ENCODE measurements at places on chromosomes 6 and 20.

GRCh38 chr6:2917065-2917464 lies 14.0 kb upstream of the SERPINB9 start:
- no peak for DNase-seq

DNA sequence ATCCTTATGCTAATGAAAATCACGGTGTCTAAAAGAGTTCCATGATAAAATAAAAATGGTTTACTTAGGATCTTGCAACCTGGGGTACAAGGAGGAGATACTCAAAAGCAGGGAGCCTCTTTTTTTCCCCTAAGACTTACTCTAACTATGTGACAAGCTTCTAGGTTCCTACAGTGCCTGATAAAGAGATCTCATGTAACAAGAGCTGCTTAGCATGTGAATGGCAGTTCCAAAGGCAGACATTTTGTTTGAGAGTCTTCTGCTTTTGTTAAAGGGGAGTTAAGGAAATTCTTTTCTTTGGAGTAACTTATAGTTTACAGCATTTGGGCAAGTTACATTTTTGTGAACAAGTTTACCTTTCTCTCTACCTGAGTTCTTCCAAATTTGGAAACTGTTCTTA lies 945.8 kb upstream of the ADGRB3 start:
- DNase-seq = no peak

DNA sequence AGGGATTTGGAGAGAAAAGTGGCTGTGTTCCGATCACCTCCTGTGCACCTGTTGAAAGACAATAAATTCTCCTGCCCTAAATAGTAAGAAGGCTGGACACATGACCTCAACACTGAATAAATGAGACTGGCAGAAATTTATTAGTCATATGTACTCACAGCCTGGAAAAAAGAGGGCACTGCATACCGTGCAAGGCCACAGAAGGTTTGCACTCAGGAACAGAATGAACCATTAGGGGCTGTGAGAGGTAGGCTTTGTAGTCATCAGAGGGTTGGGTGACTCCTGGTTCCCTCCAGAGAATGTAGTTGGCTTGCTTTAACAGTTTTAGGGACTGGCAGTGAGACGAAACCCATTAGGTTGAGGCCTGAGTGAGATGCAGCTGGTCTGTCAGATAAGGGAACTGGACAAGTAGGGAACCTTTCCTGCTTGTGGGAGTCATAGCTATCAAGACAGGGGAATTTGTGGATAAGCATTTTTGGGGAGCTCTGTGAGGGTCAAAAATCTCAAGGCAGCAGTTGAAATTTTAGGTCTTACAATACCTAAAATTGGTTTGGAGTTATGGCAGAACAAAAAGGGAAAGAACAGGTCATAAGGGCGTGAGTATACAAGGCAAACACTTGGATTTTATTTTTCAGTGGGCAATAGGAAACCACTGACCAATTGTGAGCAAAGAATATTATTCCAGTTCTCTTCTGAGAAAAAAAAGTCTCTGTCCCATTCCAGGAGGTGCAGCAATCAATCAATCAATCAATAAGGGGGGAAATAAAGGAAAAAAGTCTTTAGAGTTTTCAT lies 67.9 kb upstream of the BTN3A2 start:
- no peak for DNase-seq

GRCh38 chr20:1892119-1892385 lies 3.2 kb upstream of the SIRPA start:
- no peak for DNase-seq

- DNase-seq = no peak
Measured at GRCh38 chr20:40806929-40807820, 118.1 kb upstream of the MAFB start.

GRCh38 chr6:52566201-52566600 lies 10.7 kb downstream of the TRAM2 start:
- DNase-seq = no peak

DNA sequence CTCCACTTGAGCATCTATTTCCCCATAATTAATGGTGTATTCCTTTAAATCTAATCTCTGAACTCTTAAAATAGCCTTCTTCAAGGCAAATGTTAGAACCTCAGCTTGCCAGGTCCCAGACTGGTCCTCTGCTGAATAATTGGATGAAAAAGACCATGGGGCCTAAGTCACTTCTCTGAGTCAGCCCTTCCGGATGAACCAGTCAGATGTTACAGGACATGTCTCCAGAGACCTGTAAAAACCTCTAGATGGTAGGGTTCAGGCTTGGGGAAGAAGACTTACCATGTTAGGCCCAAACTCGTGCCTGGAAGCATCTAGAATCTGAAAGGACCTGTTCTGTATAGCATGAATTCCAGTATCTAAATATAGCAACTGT lies 97.3 kb downstream of the CDKAL1 start:
- no peak for DNase-seq

GRCh38 chr6:87430499-87430898 lies 22.7 kb downstream of the CFAP206 start:
- no peak for DNase-seq

GRCh38 chr6:3977875-3978711 lies 100.8 kb downstream of the FAM217A start:
- DNase-seq = peak; percentile 65

GRCh38 chr6:106892186-106892585 lies 82.3 kb downstream of the CD24 start:
- DNase-seq = no peak

GRCh38 chr20:2871661-2872458 lies 1.4 kb upstream of the PTPRA start:
- peak; percentile 25 for DNase-seq

- DNase-seq = no peak
Measured at GRCh38 chr20:824490-824889, 9.0 kb upstream of the FAM110A start.

GRCh38 chr6:34059136-34059731 lies 86.7 kb downstream of the GRM4 start:
- no peak for DNase-seq

DNA sequence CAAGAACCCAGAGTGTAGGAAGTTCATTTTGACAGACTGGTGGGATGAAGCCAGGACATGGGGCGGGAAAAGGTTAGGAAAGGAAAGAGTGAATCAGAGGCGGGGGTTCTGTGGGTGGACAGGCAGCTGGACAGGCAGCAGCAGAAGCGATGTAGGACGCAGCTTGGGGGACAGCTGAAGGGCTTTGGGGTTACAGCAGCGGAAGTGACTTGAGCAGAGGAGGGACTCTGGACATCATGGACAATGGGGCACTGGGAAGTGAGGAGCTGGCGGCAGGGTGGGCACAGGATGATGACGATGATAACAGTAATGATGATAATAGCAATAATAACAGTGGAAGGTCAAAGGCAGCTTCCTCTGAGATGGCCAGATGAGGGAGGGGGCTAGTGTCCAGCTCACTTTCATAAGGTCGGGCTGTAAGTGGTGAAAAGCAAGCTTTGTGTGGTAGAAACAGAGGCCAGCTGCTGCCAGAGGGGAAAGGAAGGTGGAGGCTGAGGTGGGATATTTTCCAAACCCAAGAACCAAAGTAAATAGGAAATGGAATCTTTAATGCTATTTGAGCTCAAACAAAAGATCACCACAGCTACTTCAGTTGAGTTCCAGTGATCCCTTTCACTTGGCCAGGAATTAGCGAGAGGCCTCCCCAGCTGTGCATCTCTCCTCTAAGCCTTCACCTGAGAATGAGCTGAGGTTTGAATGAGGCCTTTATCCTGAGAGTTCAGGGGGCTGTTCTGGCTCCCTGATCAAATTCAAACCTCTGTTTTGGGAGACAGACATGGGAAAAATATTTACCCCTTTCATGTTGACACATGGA lies 433.5 kb downstream of the DHX35 start:
- DNase-seq = no peak

DNA sequence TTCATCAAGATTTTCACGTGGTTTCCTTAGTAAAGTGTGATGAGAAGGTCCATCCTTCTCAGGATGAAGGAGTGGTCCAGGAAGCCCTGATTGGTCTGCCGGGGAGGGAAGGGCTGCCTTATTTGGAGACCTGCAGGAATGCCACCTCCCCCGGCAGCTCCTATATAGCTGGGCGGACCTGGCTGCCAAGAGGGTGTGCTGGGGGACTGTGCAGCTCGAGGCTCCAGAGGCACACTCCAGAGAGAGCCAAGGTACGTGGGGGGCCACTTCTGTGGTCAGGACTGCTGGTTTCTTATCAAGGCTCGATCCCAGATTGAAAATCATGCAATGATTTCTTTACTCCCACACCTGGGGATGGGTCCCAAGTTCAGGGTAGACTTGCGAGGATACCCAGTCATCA lies at the start of gene PRND:
Gene PRND (plus strand): TSS at position 191 of the 400 bp plus-strand sequence. CDS start 2,643 bp downstream, outside the sequence.
- DNase-seq = no peak

GRCh38 chr6:17728551-17729222 lies 22.0 kb upstream of the NUP153 start:
- DNase-seq = no peak

DNA sequence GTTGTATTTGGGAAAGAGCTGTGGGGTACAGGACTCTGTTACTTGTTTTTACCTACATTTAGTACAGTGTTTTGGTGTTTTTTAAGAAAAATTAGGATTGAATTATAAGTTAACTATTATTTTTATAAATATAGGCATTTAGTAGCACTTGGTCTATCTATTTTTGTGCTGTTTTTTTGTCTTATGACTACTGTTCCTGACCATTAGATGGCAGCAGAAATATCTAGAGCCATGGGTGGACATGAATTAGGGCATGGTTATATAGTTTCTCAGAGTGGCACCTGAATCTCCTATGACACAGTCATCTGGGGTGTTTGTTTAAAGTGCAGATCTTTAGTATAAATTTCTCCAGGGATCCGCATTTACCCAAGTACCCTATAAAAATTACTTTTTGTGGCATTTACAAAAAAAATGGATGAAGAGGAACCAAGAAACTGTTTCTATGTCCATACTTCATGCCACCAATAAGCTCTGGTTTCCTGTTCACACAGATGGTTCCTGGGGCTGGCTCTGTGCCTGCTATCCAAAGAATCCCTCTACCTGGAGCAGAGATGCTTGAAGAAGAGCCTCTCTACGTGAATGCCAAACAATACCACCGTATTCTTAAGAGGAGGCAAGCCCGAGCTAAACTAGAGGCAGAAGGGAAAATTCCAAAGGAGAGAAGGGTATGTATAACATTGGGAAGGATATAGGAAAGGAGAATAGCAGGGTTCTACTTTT lies 19.8 kb downstream of the NFYA start:
- peak; percentile 39 for DNase-seq

DNA sequence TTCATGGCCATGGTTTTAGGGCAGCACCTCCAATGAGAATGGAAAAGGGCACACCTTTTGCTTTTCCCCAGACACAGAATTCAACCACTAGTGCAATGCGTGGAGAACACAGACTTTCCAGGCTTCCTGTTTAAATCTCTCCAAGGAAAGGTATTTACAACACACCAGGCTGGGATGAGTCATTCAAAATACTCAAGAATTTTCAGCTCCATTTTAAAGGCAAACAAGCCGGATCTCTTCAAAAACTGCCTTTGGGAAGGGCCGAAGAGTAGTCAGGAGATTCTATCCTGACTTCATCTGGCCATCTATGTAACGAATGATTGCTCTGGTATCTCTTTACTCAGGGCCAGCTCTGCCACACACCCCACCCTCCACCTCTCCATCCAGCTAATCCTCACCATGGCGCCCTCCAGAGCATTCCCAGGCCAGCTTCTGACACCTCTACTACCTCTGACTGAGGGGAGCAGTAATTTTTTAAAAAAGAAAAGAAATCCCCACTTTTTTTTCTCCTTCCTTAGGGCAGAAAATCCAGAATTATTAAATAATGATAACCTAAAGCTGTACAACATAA lies 254.6 kb downstream of the LY86 start:
- DNase-seq = peak; percentile 7

DNA sequence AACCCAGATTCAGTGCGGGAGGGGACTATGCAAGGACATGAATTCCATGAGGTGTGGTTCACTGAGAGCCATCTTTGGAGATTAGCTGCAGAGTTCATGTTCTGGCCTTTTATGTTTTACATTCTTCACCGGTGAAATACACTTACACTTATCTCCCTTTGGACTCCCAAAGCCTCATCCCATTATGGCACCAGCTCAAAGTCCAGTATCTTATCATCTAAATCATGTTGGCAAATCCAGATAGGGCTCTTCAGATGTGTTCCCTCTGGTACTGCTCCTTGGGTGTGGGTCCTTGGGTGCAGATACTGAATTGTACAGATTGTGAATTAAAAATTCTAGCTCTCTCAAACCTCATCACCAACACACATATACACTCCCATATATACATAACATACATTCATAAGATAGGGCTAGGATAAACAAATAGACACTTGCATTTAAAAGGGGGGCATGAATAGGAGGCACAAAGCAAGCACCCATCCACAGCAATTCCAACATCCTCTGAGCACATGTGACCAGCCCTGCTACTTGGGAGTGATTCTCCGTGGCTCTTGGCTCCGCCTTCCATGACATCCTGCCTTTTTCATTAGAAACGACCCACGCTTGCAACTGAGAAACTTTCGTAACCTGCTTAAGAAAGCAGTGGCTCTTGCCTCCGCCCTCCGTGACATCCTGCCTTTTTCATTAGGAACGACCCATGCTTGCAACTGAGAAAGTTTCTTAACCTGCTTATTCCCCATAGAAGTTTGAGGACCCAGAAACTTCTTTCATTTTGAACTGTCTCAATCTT lies 53.6 kb upstream of the LRRC1 start:
- DNase-seq = peak; percentile 93

DNA sequence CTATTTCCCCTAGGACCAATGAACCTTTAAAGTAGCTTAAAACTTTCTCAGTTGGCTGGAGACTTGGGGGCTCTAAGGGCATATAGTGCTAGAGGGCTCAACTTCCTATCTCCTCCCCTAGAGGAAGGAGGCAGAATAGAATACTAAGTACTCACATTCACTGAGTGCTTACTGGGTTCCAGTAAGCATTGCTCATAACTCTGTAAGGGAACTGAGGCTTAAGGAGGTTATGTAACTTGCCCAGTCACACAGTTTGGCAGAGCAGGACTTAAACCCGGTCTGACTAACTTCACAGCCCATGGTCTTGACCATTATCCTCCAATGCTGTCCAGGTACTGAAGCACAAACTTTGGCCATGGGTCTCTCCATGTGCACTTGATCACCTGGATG lies 12.5 kb downstream of the SESN1 start:
- DNase-seq = peak; percentile 77

GRCh38 chr20:20410678-20411077 lies 42.8 kb downstream of the INSM1 start:
- no peak for DNase-seq

DNA sequence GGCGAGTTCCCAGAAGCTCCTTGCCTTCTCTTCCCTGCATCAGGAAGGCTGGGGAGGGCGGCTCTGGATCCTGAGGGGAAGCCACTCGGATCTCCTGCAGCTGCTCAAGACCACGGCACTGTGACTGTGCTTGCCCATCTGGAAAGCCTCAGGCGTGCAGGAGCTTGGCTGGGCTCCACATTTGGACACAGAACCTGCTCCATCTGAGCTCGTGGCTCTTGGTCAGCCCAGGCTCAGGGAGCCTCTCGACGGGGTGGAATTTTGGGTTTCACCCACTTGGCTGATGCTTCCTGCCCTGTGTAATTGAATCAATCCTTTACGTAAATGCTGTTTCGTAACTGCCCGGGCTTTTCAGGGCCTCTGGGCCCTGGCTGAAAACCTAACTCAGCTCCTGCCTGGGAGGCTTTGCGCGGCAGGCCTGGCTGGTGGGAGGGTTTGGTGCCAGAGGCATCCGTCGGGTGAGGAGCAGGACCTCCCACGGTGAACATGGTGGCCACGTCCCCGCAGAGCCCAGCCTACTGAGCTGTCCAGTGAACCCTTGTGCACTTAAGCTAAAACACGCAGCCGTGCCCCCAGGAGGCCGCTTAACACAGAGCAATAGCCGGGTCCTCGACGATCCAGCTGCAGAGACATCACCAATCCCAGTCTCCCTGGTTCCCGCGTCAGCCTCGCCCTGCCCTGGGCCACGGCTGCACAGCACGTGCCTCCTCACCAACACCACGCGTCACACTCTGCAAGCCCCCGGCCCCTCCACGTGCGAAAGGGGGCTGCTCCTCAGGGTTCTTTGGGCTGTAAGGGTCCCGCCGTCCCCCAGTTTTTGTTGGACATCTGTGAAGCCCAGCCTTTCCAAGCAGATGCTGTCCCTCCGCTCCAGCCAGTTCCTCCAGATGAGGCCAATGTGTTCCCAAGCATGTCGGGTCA lies 241.0 kb downstream of the DLL1 start:
- peak; percentile 97 for DNase-seq

Data from inflammatory macrophage treated with lipopolysaccharide for 4 hours (primary cell).